ENCODE measurements at places on chromosomes 5 and 9.

GRCh38 chr5:132100672-132101261, 27.2 kb downstream of the CSF2 start:
- DNase-seq, result no peak

DNA sequence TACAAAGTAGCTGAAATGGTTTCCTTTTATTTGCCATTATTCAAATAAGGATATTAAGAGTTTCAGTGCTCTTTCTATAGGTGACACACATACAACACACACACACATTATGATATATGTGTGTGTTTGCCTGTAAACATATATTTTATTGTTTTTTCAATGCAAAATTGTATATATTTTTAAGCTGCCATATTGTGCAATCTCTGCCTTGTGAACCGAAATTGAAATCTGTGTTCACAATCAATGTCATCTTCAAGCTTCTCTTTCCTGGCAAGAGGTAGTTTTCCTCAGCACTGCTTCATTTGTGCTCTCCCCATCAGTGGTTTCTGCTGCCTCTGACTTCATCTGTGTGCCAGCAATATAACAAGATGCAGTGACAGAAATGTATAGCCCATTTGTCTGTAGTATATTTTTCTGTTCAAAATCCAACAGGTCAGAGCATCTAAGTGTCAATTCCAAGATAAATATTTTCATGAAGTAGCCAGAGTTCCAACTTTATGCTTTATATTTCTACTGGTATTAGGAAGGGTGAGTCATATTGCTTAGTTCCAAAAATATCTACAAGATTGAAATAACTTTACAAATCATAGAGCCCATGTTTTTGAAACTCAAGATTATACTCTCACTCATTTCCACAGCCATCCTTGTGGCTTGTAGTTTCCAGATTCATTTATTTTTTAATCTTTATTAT, 1704.8 kb upstream of the CDH9 start:
- no peak for DNase-seq

- no peak for DNase-seq
These were observed 2.7 kb downstream of the HSPB3 start for GRCh38 chr5:54458221-54458620.

GRCh38 chr5:14810282-14810681, 61.3 kb downstream of the ANKH start:
- DNase-seq, result no peak

GRCh38 chr9:104604801-104605200, 626 bp downstream of the OR13C2 start:
- no peak for DNase-seq

GRCh38 chr5:39543335-39543734, 118.6 kb upstream of the DAB2 start:
- DNase-seq, result no peak

GRCh38 chr5:27511061-27511460, 472.7 kb upstream of the CDH9 start:
- no peak for DNase-seq

DNA sequence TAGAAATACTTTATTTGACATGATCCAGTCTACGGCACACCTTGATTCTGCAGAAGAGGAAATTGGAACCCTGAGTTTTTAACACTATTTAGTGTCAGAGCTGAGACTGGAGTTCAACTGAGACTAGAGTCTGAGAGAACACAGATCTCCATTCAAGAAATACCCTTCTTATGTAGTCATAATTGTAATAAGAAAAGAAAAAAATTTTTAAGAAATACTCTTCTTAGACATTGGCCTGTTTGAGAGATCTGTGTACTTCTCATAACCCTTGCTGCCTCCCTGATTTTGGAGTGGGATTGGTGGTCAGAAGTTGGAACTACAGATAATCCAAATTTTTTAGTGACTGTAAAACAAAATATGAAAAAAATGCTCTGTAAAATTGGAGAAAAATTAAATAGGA, 253.4 kb downstream of the ARRDC3 start:
- no peak for DNase-seq

- no peak for DNase-seq
These were observed 74.8 kb downstream of the SLF1 start for GRCh38 chr5:94693043-94693822.

DNA sequence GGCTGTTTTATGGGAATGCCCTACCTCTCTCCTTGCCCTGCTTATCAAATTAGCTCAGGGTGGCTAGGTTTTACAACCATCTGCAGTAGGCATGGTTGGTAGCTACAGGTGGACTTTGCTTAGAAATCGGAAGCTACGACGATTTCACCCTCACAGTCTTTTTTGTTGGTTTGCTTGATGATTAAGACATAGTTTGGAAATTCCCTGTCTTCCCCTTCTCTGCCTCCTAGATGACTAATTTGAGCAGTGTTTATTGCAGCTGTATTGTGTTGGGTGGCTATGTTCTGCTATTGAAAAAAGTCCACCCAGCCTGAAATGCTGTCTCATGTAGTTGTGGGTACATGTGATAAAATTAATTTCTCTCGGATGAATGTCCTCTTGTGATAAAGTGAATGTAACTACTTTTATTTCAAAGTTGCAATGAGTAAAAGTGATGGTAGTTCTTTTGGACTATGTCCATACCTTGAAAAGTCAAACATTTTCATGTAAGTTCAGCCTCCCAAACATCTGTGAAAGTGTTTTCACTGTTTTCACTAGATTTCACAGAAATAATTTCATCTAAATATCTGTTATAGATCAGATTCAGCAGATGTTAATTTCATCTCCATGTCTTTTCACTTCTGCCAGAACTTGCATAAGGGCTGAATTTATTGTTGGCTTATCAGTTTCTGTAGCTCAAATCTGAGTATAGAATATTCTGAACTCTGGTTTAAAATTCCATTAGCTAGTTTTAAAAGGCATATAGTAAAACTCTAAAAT, 37.3 kb upstream of the FYB1 start:
- no peak for DNase-seq

- DNase-seq, result no peak
These were observed 45.9 kb downstream of the LARP1 start for GRCh38 chr5:154801083-154801482.

GRCh38 chr9:87034841-87035240, 87.5 kb upstream of the GAS1 start:
- no peak for DNase-seq

DNA sequence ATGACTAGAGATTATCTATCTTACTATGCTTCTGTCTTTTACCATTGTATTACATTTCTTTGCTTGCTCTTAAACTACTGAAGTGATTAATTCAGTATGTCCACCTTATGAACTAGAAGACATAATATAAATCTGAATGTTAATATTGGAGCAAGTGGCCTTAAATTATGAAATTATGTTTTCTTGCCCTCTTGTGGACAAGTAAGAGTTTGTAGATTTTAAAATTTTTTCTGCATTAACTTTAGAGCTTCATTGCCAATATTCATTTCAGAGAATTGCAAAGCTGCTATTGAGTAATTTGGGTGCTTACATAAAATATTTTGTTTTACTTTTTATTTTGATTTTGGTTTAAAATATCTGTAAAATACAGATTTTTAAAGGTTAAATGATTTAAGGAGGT, 55.3 kb downstream of the RANBP17 start:
- DNase-seq, result no peak

- no peak for DNase-seq
These were observed 653.4 kb downstream of the ANXA1 start for GRCh38 chr9:73805111-73805510.

- DNase-seq, result no peak
These were observed 53.9 kb downstream of the FAM78A start for GRCh38 chr9:131222460-131222859.

GRCh38 chr5:66134407-66134861, 9.7 kb upstream of the SREK1 start:
- no peak for DNase-seq

GRCh38 chr5:10604975-10605374, 41.1 kb downstream of the ANKRD33B start:
- no peak for DNase-seq

DNA sequence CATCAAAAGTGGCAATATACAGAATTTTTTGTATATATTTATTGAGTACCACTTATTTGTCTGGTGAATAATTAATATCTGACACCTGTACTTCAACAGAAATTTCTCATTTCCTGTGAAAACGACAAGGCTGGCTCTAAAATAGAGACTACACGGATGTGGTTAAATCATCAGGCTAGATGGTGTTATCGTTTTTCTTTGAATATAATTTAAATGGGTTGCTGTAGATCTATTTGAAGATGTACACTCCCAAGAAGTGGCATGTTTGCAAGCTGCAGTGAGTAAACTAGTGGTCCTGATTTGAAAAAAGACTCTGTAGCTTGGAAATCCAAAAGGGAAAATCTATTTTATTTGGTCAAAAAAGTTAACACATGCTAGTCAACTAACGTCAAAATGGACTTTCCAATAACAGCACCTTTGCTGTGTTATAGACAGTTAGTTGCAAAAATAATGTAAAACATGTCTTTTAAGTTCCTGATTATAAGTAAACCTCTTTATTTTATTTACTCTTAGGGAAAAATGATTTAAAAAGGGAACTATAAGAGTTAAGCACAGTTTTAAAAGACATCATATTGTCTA, 13.8 kb downstream of the ST8SIA4 start:
- no peak for DNase-seq

GRCh38 chr9:134408939-134409737, 82.9 kb downstream of the RXRA start:
- no peak for DNase-seq

- DNase-seq, result no peak
These were observed 6.9 kb upstream of the BOD1 start for GRCh38 chr5:173623296-173623771.

DNA sequence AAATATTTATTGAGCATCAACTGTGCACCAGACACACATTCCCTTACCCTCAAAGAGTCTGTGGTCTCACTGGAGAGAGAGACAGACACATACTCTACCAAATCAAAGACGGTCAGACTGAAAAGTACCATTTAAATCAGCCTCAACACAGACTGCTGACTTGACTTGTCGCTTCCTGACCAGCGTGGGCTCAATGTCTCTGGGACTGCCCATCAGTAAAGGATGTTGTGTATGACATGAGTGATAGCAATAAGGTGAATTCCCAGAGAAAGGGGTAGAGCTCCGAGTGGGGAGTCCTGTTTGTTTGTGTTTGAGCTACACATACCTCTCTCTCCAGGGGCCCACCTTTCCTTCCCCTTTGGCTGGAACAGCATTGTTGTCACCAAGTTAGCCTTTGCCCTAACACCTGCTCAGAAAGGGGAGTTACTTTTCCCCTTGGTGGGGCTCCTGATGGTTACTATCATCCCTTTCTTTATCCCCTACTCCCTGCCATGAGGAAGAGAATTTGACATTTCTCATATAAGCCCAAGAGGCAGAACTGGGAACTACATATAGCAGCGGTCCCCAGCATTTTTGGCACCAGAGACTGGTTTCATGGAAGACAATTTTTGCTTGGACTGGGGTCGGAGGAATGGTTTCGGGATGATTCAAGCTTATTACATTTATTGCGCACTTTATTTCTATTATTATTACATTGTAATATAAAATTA, 33.9 kb downstream of the NR4A3 start:
- no peak for DNase-seq

- DNase-seq, result no peak
These were observed 11.3 kb downstream of the NINJ1 start for GRCh38 chr9:93122721-93123221.

DNA sequence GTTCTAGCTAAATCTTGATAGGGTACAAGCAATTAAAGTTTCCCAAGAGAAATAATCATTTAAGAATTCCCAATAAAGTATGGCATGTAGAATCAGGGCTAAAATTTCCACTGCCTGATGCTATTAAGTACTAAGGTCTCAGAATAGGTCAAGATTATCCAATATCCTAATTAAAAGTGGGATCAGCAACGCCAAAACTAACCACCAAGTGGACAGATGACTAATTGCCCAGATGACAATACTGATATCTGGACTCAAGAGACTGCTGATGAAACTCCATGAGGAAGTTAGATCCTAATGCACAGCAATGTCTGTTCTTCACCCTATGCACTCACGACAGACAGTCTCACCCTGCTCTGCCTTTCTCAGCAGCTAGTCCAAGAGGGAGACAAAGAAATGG, 14.3 kb downstream of the DEPDC1B start:
- DNase-seq, result no peak

DNA sequence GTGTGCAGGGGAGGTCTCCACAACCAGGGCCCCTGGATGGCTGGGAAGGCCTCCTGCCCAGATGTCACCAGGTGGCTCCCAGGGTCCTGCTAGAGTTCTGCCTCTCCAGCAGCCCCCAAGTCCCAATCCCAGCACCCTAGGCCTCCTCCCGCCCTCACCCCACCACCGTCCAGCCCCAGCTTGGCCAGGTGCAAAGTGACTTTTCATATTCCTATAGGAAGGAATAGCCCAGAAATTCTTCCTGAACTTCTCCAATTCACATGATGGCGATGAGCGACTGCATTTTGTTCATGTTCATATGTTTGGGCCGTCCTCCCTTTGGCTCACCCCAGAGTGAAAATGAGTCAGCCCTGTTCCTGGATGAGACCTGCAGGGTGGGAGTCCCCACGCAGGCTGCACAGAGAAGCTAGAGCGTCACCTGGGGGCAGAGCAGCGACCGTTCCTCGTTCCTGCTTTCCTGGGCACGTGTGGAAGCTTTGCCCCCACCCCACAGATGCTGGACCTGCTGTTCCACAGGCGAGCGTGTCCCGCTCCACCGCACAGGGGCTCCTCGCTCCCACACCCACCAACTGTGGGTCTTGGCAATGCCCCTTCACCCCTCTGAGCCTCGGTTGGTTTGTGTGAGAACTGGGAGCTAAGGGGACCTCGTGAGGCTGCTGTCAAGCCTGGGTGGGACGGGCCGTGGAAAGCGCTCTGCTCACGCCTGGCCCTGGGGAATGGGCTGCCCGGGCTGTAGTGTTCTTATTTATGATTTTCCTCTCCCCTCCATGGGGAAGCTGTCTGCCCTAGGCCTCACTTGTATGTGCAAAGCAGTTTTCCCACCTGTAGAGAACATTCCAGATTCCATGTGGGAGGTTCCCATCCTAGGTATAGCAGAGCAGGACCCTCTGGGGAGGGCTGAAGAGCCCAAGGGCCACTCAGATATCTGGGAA, 6.9 kb downstream of the MRPS2 start:
- no peak for DNase-seq

DNA sequence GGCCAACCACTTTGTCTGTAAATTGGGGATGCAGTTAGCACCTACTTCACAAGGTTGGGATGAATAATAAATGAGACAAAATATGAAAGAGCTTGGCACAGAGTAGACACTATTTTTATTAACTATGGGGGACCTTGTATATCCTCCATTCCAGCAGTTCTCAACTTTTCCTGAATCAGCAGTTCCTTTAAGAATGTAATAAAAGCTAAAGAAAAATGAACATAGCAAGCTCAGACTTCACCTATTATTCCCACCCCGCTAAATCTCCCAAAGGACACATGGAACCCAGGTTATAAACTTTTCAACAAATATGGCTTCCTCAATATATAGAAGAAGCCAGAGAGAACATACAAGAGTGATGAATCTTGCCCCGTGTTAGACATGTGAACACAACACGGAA, 32.0 kb upstream of the TTC1 start:
- no peak for DNase-seq

GRCh38 chr5:56052735-56053134, 58.0 kb upstream of the IL6ST start:
- no peak for DNase-seq

- no peak for DNase-seq
These were observed 673.0 kb downstream of the ELAVL2 start for GRCh38 chr9:23153058-23153457.
